ENCODE measurements at places on chromosomes 12 and 14.

- no peak for DNase-seq
Observed at GRCh38 chr14:97458661-97459579, 661.7 kb downstream of the VRK1 start.

DNA sequence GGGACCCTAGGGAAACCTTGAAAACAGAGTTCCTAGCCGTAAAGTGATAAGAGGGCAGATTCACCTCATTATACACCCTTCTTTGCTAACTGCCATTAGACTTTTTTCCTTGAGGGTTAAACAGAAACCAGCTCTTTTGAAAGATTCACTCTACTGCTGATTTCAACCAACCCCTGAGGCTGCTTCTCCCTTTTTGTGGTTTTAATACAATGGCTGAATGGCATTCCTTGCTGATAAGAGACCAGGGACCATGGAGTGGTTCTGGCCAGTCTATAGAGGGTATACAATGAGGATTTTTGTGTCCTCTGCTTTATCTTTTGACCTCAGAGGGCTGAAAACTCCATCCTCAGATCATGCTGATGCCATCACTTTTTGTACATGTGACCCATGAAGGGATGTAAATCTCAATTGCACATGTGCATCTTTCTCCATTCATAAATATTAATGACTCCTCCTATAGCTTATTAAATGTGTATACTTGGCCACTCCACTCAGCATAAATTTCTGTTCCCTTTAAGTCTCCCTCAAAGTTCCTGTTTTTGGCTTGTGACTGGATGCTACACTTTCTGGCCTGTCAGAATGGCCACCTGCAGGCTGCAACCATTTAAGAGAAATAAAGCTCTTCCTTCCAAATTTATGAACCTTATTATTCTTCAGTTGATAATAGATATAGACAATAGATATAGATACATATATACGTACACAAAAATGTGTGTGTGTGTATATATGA, 233.8 kb upstream of the SEL1L start:
- DNase-seq, result no peak

GRCh38 chr14:76669770-76670169, 91.5 kb upstream of the VASH1 start:
- no peak for DNase-seq

DNA sequence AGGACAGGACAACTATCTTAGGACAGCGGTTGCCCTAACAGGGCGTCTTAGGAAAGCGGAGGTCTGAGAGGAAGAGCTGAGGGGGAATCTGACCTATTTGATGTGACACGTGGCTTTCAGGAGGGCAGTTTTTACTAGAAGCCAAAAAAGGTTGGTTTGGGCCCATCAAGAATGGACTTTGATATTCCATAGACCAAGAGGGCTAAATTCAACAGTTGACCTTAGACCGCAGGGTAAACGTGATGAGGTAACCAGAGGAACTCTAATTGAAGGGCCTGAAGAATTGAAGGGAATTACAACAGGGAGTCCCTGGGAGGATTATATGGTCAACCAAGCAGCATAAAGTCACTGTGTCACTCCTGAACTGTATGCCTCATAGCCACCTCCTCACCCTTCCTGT, 11.5 kb downstream of the C1S start:
- no peak for DNase-seq

DNA sequence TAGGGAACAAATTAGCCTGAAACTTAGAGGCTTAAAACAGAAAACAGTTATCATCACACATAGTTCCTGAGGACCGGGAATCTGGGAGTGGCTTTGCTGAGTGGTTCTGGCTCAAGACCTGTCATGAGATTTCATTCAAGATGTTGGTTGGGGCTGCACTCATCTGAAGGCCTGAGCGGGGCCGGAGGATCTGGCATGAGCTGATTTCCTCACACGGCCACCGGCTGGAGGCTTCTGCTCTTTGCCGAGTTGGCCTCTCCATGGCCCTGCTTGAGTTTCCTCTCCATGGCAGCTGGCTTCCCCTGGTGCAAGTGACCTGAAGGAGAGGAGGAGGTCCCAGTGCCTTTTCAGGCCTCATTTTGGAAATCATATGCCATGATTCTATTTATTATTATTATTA, 128.1 kb downstream of the PAPOLA start:
- DNase-seq, result no peak

DNA sequence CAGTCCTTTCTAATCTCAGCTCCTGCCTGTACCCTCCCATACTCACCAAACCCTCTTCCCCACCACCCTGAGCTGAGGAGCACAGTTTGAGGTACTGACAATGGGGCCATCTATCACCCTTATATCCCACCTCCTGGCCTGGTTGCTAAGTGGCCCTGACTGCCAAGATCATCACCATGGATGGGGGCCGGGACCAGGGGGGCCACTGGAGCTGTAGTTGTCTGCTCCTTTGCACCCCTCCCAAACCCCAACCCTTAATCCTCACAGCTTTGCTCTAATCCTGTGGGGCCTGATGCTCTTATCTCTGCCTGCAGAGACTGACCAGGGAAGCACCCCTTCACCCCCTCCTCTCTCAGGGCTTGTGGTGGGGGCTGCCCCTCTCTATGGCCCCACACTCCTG, 395 bp upstream of the GNB3 start:
- no peak for DNase-seq

GRCh38 chr12:19131025-19131444, 1.5 kb downstream of the PLEKHA5 start:
- DNase-seq, result no peak

DNA sequence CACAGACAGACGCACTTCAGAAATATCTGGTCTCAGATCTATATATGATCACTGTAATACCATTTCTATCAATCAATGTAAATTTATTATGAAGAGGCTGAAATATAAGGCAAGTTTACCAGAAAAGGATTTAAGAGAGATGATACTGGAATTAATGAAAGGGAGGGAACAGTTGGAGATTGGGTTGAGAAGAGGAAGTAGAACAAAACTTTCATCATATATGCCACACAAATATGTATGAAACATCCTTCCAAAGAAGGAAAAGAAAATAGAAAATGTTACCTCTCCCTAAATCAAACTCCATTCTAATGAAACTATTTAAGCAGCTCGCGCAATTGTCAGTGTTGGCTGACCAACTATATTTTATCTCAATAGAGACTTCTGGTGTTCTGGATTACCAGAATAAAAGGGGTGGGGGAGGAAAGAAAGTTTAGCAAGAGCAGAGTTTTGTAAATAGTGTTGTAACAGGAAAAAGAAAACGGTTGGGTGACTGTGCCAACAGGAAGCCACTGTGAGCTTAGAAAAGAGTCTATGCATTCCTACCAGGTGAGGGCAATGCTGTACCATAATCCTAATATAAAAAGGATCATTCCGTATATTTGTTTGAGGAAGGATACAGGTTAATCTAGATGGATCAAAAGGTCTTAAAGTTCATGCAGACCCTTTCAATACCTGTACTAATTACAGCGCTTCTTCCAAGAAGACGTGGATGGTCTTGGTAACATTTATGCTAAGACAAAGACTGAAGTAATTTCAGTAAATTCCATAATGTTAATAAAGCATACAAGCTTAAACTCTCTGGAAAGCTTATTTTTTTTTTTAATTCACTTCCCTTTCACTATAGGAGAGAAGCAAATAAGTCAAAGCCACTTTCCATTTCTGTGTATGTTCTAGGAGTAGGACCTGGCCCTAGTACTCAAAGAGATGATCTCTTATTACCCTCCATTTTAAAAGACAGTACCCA, 14.5 kb upstream of the LLPH start:
- no peak for DNase-seq

GRCh38 chr14:74846968-74847665, 28.8 kb downstream of the PROX2 start:
- no peak for DNase-seq

DNA sequence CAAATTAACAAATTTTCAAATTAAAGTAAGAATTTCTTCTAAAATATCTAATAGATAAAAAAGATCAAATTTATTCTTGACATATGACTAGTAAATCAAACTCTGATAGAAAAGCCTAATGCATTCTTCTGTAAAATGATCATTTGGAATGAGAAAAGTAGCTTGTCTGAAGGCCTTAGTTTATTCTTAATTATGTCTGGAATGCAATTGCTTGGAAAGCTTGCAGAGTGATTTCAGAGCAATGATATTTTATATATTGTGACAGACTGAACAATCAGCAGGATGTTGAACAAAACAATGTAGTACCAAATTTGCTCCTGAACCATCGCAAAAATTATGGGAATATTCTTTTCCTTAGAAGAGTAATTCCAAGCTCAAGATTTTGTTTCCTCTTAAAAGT, 789.6 kb upstream of the NOVA1 start:
- no peak for DNase-seq

GRCh38 chr12:8958066-8958465, 8.6 kb upstream of the M6PR start:
- no peak for DNase-seq

DNA sequence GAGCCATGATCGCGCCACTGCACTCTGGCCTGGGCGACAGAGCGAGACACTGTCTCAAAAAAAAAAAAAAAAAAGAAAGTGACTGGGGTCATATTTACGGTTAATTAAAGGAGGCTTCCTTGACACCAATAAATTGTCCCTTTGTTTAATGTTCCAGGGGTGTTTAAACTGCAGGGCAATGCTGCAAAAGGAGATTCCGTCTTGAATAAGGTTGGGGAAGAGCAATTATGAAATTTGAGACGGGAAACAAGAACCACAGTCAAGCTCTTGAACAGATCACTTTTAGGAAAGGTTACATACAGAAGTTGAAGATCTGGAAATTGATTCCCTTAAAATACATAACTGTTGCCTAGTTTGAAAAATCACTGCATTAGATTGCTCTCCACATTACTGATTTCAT, 292.9 kb downstream of the DAD1 start:
- DNase-seq, result no peak

- no peak for DNase-seq
Observed at GRCh38 chr14:23245282-23245681, 7.5 kb downstream of the RNF212B start.

DNA sequence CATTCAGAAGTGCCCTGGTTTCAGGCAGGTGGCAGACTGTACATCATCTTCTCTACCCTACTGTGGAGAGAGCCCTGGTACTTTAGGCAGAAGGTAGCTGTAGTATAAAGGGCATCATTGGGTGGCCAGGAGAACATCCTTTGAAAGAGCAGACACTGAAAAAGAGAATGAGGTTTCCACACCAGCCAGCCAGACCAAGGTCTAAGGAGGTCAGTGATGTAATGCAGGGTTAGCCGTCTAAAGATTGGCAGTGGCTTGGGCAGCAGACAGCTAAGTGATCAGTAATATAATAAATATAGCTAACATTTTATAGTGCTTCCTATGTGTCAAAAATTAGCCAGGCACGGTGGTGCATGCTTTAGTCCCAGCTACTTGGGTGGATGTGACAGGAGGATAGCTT, 12.0 kb downstream of the ZBTB25 start:
- no peak for DNase-seq

DNA sequence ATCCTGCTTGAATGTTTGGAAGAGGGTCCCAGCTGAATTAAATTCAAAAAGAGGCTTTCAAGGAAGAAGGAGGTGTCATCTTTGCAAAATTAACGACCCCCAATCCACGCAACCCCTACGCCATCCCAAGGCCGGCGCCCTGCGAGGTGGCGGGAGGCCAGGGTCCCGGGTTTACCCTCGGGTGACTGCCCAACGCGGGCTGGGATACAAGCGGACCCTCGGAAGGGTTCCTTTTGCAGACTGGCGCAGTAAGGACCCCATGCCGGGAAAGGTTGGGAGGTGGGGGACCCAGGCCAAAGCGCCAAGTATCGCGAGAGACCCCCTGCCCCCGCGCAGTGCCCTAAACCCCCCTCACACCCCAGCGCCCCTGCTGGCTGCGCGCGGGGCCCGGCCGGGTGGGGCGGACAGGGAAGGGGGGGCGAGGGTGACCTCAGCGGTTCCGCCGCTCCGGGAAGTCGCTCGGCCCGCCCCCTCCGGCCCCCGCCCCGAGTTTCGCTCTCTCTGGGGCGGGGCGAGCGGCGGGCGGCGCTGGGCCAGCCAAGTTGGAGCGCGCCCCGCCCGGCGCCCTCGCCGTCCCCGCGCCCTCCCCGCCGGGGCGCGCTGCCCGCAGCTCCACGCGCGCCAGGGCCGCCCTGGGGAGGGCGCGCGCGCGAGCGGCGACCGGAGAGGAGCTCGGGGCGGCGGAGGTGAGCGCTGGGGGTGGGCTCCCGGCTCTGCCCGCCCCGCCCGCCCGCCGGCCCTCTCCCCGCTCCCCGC, 708 bp upstream of the ZBTB42 start:
- no peak for DNase-seq

Measured in SHP77 treated with DMSO at 0.1 percent for 48 hours (cell line).